Right lobe of liver (tissue), 6 donors: ENCODE measurements at places on chromosomes 12 and 14. TPM values are rescaled to one million over a fixed set of nuclear protein-coding genes. Genes with fewer than 3 reads are reported as not detected.

Gene ACOT6
- 1.4 TPM for total RNA-seq

Gene TTC6
- total RNA-seq = 4.3 TPM

DNA sequence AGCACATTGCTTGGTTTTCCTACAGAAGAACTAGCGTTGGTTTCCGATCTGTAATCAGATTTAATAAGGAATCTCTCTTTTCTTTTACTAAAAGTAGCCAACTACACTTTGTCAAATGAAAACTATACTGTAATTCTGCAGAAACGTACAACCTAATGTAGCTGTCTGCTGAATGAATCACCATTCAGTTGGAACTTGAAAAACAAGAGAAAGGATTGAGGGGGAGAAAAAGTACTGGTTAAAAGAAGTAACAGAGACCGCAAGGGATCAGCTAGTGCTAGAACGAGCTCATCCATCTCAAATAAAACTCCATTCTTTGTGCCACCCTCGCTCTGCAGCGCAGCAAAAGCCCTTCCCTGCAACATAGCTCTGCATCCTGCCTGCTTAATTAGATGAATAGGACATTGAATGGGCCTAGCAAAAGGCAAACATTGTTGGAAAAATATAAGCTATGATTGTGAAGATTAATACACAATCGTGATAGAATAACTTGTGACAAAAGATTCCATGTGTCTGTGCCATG, 2.6 kb downstream of the GARIN2 start:
- DNase-seq = no peak

GRCh38 chr12:56152756-56153677, 630 bp downstream of the MYL6B start:
- DNase-seq = no peak

Gene NGB
- total RNA-seq = not detected

DNA sequence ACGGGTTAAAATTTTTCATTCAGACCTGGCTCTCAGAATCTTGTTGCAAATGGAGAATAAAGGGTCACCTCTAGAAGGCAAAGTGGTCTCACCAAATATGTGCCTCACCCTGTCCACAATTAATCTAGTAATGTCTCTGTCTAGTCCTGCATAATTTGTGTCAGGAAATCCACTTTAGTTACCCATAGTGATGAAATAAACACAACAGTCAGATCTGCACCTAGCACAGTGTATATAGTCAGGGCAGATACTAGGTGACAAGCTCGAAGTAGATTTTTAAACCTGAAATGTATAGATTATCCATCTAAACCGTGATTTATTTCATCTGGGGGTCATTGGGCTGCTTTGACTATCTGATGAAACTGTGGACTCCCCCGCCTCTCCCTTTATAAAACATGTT, 15.9 kb upstream of the FLVCR2 start:
- DNase-seq = no peak

DNA sequence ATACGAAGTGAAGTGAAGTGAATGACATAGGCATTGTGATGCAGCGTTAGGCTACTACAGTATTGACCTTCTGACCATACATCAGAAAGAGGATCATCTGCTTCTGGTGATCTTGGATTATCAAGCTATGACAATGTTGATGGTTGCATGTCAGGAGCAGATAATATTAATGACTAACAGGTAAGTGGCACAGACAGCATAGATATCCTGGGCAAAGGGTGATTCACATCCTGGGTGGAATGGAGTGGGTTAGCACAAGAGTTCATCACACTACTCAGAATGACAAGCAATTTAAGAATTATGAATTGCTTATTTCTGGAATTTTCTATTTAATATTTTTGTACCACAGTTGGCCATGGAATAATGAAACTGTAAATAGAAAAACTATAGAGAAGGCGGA, 397.9 kb upstream of the ATP2B1 start:
- no peak for DNase-seq

- DNase-seq = no peak
These were observed 55.6 kb downstream of the CLIP1 start for GRCh38 chr12:122366685-122367475.

Gene DPPA3
- not detected for total RNA-seq

DNA sequence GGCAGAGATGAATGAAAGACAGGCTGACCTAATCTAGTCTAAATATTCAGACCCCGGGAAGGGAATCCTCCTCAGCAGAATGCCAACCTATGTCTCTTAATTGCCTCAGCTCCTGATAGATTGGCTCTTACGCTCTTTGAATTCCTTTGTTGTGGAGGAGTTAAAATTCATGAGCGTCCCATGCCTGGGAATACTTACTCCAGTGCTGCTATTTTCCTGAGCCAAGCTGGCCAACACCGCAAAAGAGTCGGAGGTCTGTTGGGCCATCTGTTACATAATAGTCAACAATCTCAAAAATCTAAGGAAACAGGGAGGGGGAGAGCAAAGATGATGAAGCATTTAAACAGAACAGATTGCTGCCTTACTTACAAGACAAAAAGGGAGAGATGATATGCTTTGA, 182.8 kb downstream of the ASCL1 start:
- DNase-seq = no peak

DNA sequence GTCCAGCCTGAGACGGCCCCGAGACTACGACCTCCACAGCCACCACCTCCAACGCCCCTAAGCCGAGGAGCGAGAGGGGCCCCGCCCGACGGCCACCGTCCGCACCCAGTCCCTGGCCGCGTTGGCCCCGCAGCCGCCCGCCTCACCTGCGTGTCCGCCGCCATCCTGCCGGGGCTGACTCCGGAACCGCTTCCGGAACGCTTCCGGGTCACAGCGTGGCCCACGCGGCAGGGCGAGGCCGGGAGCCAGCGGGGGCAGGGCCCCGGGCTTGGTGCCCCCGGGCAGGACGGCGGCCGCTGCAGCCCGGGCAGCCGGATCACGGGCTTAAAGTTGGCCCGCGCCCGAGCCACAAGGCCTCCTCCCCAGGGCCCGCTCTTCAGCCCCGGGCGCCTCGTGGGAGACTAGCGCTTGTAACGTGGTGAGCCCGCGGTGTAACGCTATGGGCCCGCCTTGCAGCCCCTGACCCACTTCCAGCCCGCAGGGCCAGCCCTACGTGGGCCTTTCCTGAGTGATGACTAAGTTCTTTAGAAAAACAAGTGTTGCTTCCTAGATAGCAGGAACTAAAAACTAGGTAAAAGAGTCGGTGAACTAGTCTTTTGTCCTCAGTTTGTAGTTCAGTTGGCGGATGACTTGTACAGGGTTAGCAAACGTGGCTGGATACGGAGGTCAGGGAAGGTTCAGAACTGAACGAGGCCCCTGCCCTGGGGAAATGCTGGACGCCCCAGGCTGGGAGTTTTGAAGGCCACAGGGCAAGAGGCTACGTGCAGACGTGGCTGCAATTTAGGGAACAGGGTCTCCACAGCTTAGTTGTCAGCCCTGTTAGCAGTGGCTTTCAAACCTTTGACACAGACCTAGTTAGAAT, at the start of gene GCN1:
Gene GCN1 (minus strand): TSS at position 182 of the 862 bp plus-strand sequence. CDS start 18 bp downstream, at position 164.
- DNase-seq = peak; percentile 90

GRCh38 chr12:132506328-132507160, 16.6 kb downstream of the FBRSL1 start:
- DNase-seq = peak; percentile 69

- DNase-seq = no peak
These were observed 208.1 kb upstream of the NEDD1 start for GRCh38 chr12:96698965-96699364.

Gene OAS1
- total RNA-seq = 22.5 TPM

GRCh38 chr14:104678901-104679705, 10.3 kb upstream of the INF2 start:
- DNase-seq = no peak

DNA sequence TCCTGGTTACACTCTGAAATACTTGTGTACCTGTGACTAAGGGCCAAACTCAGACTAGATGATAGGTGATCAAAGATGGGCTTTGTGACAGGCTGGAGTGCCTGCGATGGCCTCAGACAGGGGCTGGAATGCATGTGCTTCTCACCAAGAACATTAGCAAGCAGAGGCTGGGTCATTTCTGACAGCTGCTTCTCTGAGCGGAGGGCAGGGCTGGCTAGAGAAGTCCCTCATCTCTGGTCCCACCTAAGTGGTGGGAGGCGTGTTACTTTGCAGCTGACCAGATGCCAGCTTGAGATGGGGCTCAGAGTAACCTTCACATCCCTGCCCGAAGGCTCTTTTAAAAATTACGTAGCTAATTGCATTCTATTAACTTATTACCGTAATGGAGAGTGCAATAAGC, 106.8 kb upstream of the RTL1 start:
- no peak for DNase-seq

Gene BIN2
- 2.3 TPM for total RNA-seq

GRCh38 chr12:91388573-91388972, 206.0 kb upstream of the DCN start:
- DNase-seq = no peak

- no peak for DNase-seq
These were observed 14.2 kb downstream of the BLTP3B start for GRCh38 chr12:100128512-100128908.

Gene SIRT4
- 4.1 TPM for total RNA-seq

Gene RFX4
- total RNA-seq = not detected

- no peak for DNase-seq
These were observed 635.5 kb downstream of the KCNH5 start for GRCh38 chr14:62409626-62410300.
